ENCODE measurements at places on chromosomes 6 and 20.

- peaks cover 4% of the 10 kb centered on the region for H3K27me3 ChIP-seq
- H3K36me3 ChIP-seq: no peaks in the 10 kb centered on the region
- H3K27ac ChIP-seq: no peak overlapping the region
- no peaks in the 10 kb centered on the region for H3K4me1 ChIP-seq
Observed at GRCh38 chr6:63530182-63530581, 42.1 kb upstream of the LOC128125822 start.

- no peaks in the 10 kb centered on the region for H3K4me1 ChIP-seq
- no peak overlapping the region for H3K4me3 ChIP-seq
- no peaks in the 10 kb centered on the region for H3K27me3 ChIP-seq
- H3K27ac ChIP-seq: no peak overlapping the region
- DNase-seq: no peak
Observed at GRCh38 chr20:37397076-37397953, 51.4 kb downstream of the SRC start.

- H3K27ac ChIP-seq: peak overlapping the region; percentile 81
- peak overlapping the region; percentile 69 for H3K4me3 ChIP-seq
- H3K4me1 ChIP-seq: peaks cover 88% of the 10 kb centered on the region
- DNase-seq: no peak
- H3K27me3 ChIP-seq: peaks cover 17% of the 10 kb centered on the region
Observed at GRCh38 chr6:136284909-136285308, 4.7 kb downstream of the BCLAF1 start.

GRCh38 chr6:101011186-101011585 is 130.1 kb upstream of the ASCC3 start:
- no peak for DNase-seq
- H3K4me3 ChIP-seq: no peak overlapping the region
- peaks cover 2% of the 10 kb centered on the region for H3K4me1 ChIP-seq
- no peaks in the 10 kb centered on the region for H3K27me3 ChIP-seq
- H3K36me3 ChIP-seq: no peaks in the 10 kb centered on the region

All from immature natural killer cell (primary cell).